ENCODE measurements at places on chromosomes 3 and 15. TPM values are rescaled to one million over a fixed set of nuclear protein-coding genes. Genes with fewer than 3 reads are reported as not detected.

Gene CCR4
- total RNA-seq = 83.6 TPM

Gene ALDH1L1
- 0.20 TPM for total RNA-seq

Gene GOLGA6L4
- total RNA-seq = 4.0 TPM

Gene TOP2B
- total RNA-seq = 127 TPM

DNA sequence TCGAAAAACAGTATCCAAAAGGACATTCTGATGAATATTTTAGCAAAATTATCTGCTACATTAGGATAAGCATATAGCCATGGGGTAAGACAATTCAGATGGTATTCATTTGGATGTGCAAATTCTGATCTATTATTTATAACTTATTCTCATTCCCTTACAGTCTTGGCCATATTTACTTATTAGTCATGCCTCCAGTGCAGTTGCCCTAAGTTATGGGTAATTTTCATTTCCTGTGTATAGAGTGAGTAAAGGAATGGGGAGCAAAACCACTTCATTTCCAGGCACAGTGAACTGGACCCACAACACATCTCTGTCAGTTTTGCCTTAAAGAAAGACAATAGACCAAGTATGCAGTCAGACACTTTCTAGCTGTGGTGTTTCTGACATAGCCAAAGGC is 134.3 kb downstream of the POLQ start:
- no peaks in the 10 kb centered on the region for H3K36me3 ChIP-seq
- no peaks in the 10 kb centered on the region for H3K4me1 ChIP-seq
- no peaks in the 10 kb centered on the region for H3K27me3 ChIP-seq
- H3K27ac ChIP-seq = no peak overlapping the region

DNA sequence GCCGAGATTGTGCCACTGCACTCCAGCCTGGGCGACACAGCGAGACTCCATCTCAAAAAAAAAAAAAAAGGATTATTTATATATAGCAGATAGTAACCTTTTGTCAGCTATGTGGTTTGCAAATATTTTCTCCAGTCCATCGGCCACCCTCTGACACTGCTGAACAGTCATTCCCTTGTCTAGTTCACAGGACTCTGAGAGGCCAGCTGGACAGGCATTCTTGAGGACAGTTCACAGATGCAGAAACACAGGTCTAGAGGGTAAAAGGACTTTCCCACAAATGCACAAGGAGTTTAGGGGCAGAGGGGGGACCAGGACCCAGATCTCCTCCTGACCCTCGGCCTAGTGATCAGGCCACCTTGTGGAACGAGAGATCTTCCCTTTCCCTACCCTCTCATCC is 7.5 kb upstream of the TMEM40 start:
- H3K4me1 ChIP-seq = no peaks in the 10 kb centered on the region
- no peaks in the 10 kb centered on the region for H3K36me3 ChIP-seq
- H3K27me3 ChIP-seq = no peaks in the 10 kb centered on the region
- H3K4me3 ChIP-seq = no peak overlapping the region

GRCh38 chr3:129425213-129425612 is 3.2 kb downstream of the EFCAB12 start:
- H3K4me1 ChIP-seq = peaks cover 14% of the 10 kb centered on the region
- no peak overlapping the region for H3K27ac ChIP-seq
- H3K4me3 ChIP-seq = no peak overlapping the region
- no peak for DNase-seq
- H3K36me3 ChIP-seq = no peaks in the 10 kb centered on the region
- H3K27me3 ChIP-seq = no peaks in the 10 kb centered on the region

DNA sequence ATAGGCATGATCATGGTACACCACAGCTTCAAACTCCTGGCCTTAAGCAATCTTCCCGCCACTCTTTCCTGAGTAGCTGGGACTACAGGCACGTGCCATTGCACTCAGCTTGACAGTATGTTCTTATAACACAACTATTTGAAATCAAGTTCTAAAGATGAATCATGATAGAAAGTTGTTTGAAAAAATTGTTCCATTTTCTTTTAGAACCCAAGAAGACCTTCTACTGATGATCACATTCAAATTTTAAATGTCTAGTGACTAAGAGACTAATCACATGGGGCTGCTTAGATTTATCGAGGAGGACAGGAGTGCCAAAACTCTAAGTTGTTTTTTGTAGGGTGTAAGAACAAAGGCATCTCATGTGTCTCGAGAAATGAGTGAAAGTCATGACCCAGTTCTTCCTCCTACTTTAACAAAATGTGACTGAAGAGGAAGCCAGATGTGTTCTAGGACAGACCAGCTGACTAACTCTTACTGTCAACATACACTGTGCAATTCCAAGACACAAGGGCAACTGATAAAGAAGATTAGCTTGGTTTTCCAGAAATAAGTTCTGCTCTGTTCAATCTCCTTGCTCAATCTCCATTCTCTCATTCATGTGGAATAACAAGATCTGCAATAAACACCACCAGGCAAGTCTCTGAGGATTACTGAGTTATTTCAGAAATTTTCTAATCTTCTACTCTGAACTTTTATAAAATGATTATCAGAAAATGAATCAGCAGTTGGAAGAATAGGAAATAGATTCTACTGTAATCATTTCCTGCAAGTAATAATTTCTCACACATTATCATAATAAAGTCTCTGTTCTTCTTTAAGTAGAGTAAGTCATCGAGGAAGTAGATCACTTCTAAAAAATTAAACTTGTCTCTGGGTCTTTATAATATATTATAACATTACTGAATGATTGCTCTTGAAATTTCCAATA is 122.6 kb upstream of the CCNL1 start:
- H3K27me3 ChIP-seq = no peaks in the 10 kb centered on the region
- no peak overlapping the region for H3K4me3 ChIP-seq
- H3K27ac ChIP-seq = no peak overlapping the region
- no peaks in the 10 kb centered on the region for H3K4me1 ChIP-seq

- no peak overlapping the region for H3K4me3 ChIP-seq
- H3K27ac ChIP-seq = no peak overlapping the region
- DNase-seq = no peak
- peaks cover 84% of the 10 kb centered on the region for H3K27me3 ChIP-seq
Measured at GRCh38 chr15:52789008-52789600, 1.0 kb downstream of the ONECUT1 start.

DNA sequence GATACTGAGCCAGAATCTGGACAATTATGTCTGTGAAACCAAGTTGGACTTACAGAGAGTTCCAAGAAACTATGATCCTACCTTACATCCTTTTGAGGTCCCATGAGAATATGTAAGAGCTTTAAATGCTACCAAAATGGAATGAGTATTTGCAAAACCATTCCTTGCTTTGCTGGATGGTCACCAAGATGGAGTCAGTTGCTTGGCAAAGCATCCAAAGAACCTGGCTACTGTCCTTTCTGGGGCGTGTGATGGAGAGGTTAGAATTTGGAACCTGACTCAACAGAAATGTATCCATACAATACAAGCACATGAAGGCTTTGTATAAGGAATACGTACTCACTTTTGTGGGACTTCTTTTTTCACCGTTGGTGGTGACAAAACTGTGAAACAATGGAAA is 36.2 kb downstream of the AP4E1 start:
- no peak overlapping the region for H3K27ac ChIP-seq
- H3K27me3 ChIP-seq = no peaks in the 10 kb centered on the region
- no peaks in the 10 kb centered on the region for H3K36me3 ChIP-seq
- DNase-seq = no peak
- no peaks in the 10 kb centered on the region for H3K4me1 ChIP-seq
- no peak overlapping the region for H3K4me3 ChIP-seq
